ENCODE measurements at places on chromosomes 12 and 14.

DNA sequence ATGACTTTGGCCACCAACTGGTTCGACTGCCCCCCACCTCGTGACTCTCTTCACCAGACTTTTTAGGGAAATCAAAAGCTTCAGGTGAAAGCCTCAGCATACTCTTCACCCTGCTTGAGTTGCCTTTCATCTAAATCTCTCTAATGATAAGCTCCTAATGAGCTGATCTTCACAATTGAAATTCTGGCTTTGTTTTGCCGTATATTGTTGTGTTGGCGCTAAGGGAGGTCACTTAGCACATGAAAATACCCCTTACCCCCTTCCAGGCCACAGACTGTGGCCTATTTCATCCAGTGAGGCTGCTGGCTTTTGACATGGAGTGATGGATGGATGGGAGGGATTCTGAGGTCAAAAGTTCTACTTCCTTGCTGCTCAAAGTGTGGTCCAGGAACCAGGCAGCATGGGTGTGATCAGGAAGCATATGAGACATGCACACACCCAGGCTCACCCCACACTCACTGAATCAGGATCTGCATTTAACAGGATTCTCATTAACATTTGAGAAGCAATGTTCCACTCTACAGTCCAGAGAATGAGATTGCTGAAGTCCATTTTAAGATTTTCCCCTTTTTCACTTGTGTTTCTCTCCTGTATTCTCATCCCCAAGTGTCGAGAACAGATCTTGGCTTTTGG, 131.4 kb downstream of the DACT1 start:
- DNase-seq: no peak

GRCh38 chr12:12537421-12537820, 25.2 kb downstream of the DUSP16 start:
- no peak for DNase-seq

DNA sequence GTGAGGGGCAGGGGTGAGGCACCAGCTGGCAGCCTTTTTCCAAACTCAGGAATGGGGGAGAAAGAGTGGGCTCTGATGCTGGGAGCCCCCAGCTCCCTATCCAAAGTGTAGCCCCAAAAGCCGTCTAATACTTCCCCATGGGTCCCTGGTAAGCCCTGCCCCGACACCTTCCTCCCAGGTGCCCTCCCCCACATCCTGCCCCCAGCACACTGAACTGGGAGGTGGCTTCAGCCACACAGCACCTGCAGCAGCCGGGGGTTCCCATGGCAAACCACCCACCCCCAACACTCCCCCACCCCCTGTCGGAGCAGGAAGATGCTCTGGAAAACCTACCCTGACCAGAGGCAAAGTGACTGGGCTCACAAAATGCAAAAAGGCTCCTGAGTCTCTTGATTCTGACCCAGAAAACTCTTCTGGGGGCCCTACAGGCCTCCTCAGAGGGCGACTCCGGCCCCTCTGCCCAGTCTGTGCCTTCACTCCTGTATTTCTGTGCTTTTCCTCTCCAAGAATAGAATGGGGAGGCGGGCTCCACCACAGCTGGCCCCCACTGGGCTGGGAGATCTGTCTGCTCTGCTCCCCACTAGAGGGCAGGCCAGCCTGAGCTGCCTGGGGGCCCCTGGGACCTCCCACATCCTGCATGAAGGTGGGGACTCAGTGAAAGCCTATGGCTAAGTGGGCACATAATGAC, 81.6 kb downstream of the ITPK1 start:
- DNase-seq: no peak

DNA sequence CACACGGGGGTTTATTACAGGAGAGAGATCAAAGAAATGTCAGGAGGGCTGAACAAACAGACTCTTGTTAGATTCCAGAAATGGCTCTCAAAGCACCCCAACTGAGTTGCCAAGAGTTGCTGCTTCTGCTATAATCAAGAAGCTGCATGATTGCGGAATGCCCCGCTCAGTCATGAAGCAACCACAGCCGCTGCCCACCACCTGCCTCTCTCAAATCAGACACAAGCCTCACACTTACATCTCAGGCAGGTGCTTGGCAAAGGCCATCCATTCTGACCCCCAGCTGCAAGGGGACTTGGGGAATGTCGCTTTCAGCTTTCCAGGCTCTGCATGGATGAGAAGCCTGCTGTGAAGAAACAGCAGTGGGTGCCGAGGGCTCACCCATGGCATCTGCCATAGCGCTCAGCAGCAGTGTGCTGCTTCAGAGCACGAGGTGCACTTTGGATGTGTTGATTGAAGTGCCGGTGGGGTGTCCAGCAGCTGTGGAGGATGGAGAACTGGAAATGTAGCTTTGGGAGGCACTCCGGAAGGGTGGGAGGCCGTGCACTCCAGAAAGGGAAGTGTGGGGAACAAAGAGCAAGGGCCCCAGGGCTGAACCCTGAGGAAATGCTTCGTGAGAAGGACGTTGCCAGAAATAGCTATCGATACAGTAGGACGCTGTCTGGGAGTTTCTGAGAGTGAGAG, 37.7 kb downstream of the LRRC74A start:
- no peak for DNase-seq

DNA sequence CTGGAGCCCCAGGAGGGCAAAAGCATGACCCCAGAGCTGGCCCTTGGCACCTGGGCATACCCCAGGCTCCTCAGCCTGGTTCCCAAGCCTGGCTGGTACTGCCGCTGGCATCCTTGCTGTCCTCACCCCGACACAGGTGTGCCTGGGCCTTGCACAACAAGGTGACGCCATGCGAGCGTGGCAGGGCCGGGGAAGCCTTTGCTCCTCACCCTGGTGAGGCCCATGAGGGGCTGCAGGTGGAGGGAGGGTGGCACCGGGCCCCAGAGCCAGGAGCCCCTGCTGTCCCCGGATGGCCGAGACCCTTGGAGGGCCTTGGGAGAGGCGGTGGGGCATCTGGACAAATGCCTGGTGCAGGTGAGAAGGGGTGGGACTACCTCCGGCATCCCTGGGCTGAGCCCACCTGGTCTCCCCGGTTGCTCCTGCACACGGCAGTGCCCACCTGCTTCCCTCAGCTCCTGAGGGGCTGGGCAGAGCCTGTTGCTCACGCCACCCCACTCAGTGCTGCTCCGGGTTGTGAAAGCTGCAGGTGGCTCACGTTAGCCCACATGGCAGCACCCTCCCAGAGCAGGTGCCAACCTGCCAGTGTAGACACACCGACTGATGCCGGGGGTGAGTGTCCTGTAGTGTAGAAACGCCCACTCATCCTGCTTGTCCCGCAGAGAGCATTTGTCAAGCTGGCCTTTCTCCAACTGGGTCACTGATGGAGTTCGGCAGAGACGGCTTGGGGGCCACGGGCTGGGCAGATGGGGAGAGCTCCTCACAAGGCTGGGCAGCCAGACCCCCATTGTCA, 24.6 kb upstream of the KIF26A start:
- DNase-seq: no peak

- DNase-seq: no peak
Observed at GRCh38 chr14:101997429-101998336, 33.3 kb downstream of the DYNC1H1 start.

DNA sequence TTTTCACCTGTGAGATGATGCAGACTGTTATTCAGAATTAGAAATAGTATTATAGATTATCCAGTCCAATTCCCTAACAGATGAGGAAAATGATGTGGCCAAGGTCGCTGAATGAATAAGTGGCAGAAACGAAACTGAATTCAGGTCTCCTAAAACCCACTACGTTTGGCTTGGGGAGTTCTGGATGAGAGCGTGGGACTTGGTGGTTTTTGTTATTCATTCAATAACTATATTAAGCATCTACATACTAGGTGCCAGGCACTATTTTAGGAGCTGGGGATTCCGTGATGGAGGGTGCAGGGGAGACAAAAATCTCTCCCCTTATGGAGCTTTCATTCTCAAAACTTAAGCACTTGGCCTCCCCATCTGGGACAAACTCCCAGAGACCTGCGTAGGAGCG, 813 bp upstream of the CCDC184 start:
- no peak for DNase-seq

GRCh38 chr14:22547313-22547947, 41.6 kb downstream of the DAD1 start:
- no peak for DNase-seq

DNA sequence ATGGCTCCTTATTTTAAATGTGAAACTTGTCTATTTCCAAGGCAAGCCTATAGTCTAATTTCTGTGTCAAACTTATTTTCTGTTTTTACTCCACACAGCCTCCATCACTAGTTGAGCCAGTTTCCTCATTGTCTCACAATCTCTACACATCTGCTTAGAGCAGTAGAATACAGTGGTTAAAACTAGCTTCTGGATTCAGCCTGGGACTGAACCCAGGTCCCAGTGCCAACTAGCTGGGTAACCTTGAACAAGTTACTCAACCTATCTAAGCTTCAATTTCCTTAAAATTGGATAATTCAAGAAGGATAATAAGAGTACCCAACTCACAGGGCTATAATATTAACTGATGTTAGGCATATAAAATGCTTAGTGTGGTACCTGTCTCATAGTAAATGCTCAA, 304.7 kb upstream of the NPAS3 start:
- no peak for DNase-seq

GRCh38 chr12:122888232-122888752, 7.6 kb downstream of the VPS37B start:
- peak; percentile 99 for DNase-seq

DNA sequence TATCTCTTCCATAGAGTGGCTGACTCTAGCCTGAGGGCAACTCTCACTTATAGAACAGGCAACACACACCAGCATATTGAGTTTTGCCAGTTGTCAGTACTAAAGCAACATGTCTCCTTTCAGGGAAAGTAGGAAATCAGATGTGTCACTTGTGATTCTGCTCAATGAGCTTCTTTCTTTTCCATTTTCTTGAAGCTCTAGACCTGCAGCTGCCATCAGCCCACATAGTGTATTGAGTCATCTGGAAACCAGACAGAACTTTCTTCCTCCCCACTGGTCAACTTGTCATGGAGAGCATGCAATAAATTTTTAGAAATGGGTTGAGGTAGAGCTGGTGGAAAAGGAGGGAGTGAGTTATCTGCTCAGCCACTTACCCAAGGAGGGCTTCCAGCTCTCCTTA, 209.0 kb upstream of the PLEKHG7 start:
- no peak for DNase-seq

- peak; percentile 8 for DNase-seq
Observed at GRCh38 chr12:109795023-109795422, 38.2 kb downstream of the TRPV4 start.

All from renal cortical epithelial cell (primary cell).